Neural progenitor cell (in vitro differentiated cells): ENCODE measurements at places on chromosomes 5 and 9.

GRCh38 chr9:137721899-137722298, 103.1 kb downstream of the EHMT1 start:
- no peaks in the 10 kb centered on the region for H3K27me3 ChIP-seq
- H3K36me3 ChIP-seq = no peaks in the 10 kb centered on the region
- no peak for DNase-seq
- no peak overlapping the region for H3K4me3 ChIP-seq
- H3K27ac ChIP-seq = no peak overlapping the region

- no peak for DNase-seq
- no peak overlapping the region for H3K4me3 ChIP-seq
- no peak overlapping the region for H3K27ac ChIP-seq
- no peaks in the 10 kb centered on the region for H3K36me3 ChIP-seq
Observed at GRCh38 chr5:168227973-168228615, 63.4 kb upstream of the WWC1 start.

GRCh38 chr5:39376293-39376714, 12.0 kb upstream of the C9 start:
- no peaks in the 10 kb centered on the region for H3K27me3 ChIP-seq
- H3K27ac ChIP-seq = no peak overlapping the region
- H3K36me3 ChIP-seq = no peaks in the 10 kb centered on the region

DNA sequence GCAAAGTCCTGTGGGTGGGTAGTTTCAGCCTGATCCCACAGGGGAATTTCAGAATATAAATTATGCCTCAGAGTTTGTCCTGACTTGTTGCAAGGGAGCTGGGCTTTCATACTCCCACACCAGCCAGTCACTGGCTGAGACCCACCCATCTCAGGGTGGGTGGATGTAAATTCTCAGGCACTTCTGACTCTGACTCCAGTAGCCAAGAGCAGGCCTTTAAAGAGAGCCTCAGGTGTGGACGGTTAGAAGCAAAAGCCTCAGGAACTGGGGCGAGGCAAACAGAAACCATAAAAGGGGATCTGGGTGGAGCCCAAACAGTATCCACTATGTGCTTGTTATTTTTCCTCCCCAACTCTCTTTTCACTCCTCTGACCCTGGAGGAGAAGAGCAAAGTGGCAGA, 28.6 kb upstream of the FBXW11 start:
- no peak for DNase-seq
- no peaks in the 10 kb centered on the region for H3K27me3 ChIP-seq
- no peaks in the 10 kb centered on the region for H3K4me1 ChIP-seq
- no peak overlapping the region for H3K4me3 ChIP-seq
- H3K36me3 ChIP-seq = no peaks in the 10 kb centered on the region
- no peak overlapping the region for H3K27ac ChIP-seq

DNA sequence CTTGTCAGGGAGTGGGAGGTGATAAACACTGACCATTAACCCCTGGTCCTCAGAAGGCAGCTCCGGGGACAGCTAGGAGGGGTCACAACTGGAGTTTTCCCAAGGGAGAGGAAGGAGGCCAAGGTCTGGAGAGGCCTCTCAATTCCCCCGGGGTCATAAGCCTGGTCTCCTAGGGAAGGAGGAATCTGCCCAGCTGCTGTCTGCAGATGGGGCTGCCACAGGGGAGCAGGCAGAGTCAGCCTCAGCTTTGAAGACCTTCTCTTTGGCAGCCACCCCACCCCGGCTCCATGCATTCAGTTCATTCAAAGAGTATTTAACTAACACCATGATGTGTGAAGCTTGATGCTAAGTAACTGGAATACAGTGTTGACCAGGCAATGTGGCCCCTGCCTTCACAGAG, 74.6 kb upstream of the HSPA9 start:
- H3K27me3 ChIP-seq = no peaks in the 10 kb centered on the region
- H3K36me3 ChIP-seq = no peaks in the 10 kb centered on the region
- no peak overlapping the region for H3K4me3 ChIP-seq
- no peak overlapping the region for H3K27ac ChIP-seq
- peaks cover 26% of the 10 kb centered on the region for H3K4me1 ChIP-seq

GRCh38 chr5:124810396-124811006, 64.1 kb upstream of the ZNF608 start:
- H3K4me3 ChIP-seq = no peak overlapping the region
- DNase-seq = no peak
- H3K27me3 ChIP-seq = no peaks in the 10 kb centered on the region

GRCh38 chr5:152271420-152271819, 133.7 kb downstream of the NMUR2 start:
- H3K4me1 ChIP-seq = no peaks in the 10 kb centered on the region
- H3K27ac ChIP-seq = no peak overlapping the region
- H3K36me3 ChIP-seq = no peaks in the 10 kb centered on the region
- peaks cover 4% of the 10 kb centered on the region for H3K27me3 ChIP-seq
- no peak overlapping the region for H3K4me3 ChIP-seq
- DNase-seq = peak; percentile 59

GRCh38 chr5:143494162-143494561, 90.7 kb upstream of the NR3C1 start:
- H3K36me3 ChIP-seq = no peaks in the 10 kb centered on the region
- no peaks in the 10 kb centered on the region for H3K27me3 ChIP-seq
- H3K27ac ChIP-seq = no peak overlapping the region
- DNase-seq = no peak
- H3K4me1 ChIP-seq = no peaks in the 10 kb centered on the region
- H3K4me3 ChIP-seq = no peak overlapping the region

GRCh38 chr9:17862101-17862500, 283.2 kb downstream of the SH3GL2 start:
- no peak for DNase-seq
- H3K27me3 ChIP-seq = no peaks in the 10 kb centered on the region
- no peak overlapping the region for H3K27ac ChIP-seq
- H3K4me1 ChIP-seq = no peaks in the 10 kb centered on the region
- H3K4me3 ChIP-seq = no peak overlapping the region
- no peaks in the 10 kb centered on the region for H3K36me3 ChIP-seq

GRCh38 chr5:76319673-76320072, 83.4 kb upstream of the IQGAP2 start:
- H3K27me3 ChIP-seq = peaks cover 2% of the 10 kb centered on the region
- no peaks in the 10 kb centered on the region for H3K4me1 ChIP-seq
- no peak overlapping the region for H3K27ac ChIP-seq
- H3K36me3 ChIP-seq = no peaks in the 10 kb centered on the region
- no peak for DNase-seq

GRCh38 chr9:16530669-16531642, 339.5 kb downstream of the BNC2 start:
- no peak overlapping the region for H3K4me3 ChIP-seq
- no peaks in the 10 kb centered on the region for H3K27me3 ChIP-seq
- H3K4me1 ChIP-seq = no peaks in the 10 kb centered on the region
- H3K36me3 ChIP-seq = no peaks in the 10 kb centered on the region

DNA sequence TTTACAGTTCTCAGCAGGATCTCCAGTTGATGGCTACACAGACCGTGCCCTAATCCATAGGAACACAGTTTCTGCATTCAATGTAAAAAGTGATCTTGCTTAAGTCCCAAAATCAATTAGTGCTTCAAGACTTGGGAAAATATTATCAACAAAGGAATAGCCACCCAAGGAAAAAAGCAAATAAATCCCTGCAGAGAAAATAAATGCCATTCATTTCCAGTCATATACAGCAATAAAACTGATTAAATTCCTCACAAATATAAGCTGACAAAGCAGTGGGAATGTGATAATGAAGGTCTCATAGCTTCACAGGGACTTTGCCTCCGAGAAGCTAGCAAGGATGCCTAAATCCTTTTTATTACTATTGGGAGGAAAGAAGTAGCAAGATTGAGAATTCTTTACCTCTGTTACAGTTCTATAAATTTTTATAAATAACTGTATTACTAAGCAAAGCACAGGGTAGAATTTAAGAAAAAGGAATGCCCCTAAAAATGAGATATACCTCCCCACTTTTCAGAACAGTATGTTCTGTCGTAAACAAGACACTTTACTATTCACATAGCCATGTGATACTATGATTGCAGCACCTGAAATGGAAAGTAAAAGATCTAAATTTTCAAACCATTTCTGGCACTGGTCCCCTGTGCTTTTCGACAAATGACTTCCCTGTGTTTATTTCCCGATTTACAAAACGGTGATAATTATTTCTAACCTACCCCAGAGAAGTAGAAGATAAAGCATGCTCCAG, 59.8 kb downstream of the ARSB start:
- no peak overlapping the region for H3K27ac ChIP-seq
- H3K27me3 ChIP-seq = no peaks in the 10 kb centered on the region
- peaks cover 43% of the 10 kb centered on the region for H3K4me1 ChIP-seq

DNA sequence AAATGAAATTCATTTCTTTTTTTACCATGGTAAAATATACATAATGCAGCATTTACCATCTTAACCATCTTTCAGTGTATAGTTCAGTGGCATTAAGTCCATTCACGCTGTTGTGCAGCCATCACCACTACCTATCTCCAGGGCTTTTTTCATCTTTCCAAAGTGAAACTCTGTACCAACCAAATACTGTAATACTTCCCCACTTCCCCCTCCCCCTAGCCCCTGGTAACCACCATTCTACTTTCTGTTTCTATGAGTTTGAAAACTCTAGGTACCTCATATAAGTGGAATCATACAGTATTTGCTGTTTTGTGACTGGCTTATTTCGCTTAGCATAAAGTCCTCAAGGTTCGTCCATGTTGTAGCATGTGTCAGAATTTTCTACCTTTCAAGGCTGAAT, 23.4 kb downstream of the SPAAR start:
- no peak for DNase-seq
- no peaks in the 10 kb centered on the region for H3K4me1 ChIP-seq

- no peak for DNase-seq
- no peaks in the 10 kb centered on the region for H3K4me1 ChIP-seq
- no peaks in the 10 kb centered on the region for H3K27me3 ChIP-seq
- H3K27ac ChIP-seq = no peak overlapping the region
- no peak overlapping the region for H3K4me3 ChIP-seq
Observed at GRCh38 chr9:89065921-89066320, 74.7 kb downstream of the S1PR3 start.

DNA sequence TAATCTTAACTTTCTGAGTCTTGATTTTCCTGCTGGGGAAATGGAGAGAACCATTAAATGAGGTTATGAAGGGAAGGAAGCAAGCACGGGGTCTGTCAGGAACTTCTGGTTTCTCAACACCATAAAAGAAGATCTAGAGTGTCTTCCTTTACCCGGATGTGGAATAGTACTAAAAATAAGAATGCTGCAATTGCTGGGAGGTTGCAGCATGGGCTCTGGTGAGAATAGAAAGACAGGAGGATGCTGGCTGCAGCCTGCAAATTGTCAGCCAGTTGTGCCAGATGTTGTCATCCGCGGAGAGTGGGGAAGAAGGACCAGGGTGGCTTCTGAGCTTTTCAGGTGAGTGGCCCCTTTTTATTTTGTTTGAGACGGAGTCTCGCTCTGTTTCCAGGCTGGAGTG, 69.3 kb upstream of the STC2 start:
- H3K27ac ChIP-seq = no peak overlapping the region
- DNase-seq = no peak
- no peak overlapping the region for H3K4me3 ChIP-seq
- no peaks in the 10 kb centered on the region for H3K27me3 ChIP-seq
- no peaks in the 10 kb centered on the region for H3K36me3 ChIP-seq

DNA sequence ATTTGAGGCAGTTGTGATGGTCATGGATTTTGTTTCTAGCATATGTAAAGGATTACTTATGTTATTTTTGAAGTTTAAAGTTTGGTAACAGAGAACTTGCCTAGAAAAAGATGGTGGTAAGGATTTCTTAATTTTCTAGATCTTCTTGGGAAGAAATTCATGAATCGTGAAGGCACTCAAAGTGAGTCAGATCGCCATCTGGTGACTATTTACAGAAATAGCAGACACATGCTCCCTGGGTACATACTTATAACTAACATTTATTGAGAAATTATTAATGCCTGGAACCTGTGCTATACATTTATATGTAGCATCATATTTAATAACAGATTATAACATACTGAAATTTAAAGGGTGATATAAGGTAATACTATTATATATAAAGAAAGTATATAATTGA, 299.7 kb downstream of the IZUMO3 start:
- no peak overlapping the region for H3K27ac ChIP-seq
- DNase-seq = peak; percentile 35
- no peaks in the 10 kb centered on the region for H3K36me3 ChIP-seq
- no peaks in the 10 kb centered on the region for H3K4me1 ChIP-seq
- H3K27me3 ChIP-seq = no peaks in the 10 kb centered on the region
- H3K4me3 ChIP-seq = no peak overlapping the region

DNA sequence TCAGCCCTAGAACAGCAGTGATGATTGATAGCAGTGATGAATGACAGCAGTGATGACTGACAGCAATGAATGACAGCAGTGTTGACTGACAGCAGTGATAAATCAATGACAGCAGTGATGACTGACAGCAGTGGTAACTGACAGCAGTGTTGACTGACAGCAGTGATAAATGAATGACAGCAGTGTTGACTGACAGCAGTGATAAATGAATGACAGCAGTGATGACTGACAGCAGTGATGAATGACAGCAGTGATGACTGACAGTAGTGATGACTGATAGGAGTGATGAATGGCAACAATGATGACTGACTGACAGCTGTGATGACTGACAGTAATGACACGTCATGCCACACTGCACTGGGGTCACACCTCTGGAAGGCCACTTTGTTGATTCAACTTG, 106.8 kb downstream of the ENTREP1 start:
- H3K4me3 ChIP-seq = no peak overlapping the region
- no peaks in the 10 kb centered on the region for H3K27me3 ChIP-seq
- peaks cover 10% of the 10 kb centered on the region for H3K4me1 ChIP-seq
- H3K36me3 ChIP-seq = no peaks in the 10 kb centered on the region

DNA sequence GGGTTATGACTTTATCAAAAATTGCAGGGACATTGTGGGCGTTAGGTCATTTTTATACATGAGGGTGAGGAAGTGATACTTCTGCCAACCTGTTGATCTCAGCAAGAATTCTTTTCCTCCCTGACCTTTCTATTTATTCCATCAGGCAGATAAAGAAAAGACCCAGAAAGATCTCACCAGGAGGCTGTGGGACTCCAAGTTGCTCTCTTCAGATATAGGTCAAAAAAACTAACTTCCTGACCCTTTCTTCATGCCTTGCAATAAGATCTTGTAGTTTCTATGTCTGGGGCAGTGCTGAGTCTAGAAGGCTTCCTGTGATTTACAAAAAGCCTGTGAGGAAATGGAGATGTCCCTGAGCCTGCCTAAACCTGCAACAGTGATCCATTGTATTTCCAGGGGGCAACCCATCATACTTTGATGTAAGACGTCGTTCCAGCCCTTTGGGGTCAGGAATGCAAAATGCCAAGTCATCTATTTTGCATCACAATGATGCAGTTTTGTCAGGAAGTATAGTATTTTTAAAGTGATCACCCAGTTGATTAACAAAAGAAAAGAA, 22.0 kb upstream of the PIK3R1 start:
- H3K27me3 ChIP-seq = peaks cover 7% of the 10 kb centered on the region
- H3K27ac ChIP-seq = no peak overlapping the region
- H3K4me3 ChIP-seq = no peak overlapping the region
- H3K4me1 ChIP-seq = peaks cover 8% of the 10 kb centered on the region
- no peaks in the 10 kb centered on the region for H3K36me3 ChIP-seq
